COR-L47 (cell line): ENCODE measurements at places on chromosomes 7 and 10.

- DNase-seq: no peak
Measured at GRCh38 chr10:132828681-132829080, 42.7 kb upstream of the NKX6-2 start.

DNA sequence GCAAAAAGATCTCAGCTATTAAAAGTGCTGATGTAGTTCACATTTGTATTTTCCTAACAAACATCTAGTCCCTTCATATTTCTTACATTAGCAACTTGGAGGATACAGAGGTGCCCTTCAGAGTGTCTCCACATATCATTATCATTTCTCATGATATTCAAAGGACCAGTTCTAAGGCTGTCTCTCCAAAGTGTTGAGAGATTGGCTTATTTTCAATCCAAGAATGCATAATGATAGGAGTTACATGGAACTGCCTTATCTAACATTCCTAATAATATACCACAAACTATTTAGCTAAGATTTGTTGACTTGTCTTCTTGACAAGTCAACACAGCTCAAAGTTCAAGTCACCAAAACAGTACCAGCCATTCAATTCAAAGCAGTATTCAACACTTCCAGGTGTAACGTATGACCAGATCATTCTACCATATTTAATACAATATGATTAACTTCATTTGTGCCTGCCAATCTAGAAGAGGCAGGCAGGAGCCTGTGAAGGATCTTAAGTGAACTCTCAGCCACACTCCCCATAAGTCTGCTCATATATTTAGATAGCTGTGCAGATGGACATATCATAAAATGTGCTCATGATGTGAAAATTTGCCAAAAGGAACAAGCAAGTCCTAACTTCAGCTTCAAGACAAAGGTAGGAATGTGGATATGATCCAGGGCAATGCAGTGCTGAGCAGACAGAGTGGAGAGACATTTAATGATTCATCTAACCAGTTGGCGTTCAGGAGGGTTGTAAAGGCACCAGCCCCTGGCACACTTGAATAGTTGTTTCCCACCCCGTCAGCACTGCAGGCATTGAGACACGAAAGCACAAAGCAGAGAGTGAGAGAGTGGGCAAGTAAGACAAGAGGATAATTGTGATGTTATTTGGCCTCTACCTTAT is 108.3 kb downstream of the MTERF1 start:
- DNase-seq: no peak

GRCh38 chr7:128767475-128768110 is 8.0 kb downstream of the OPN1SW start:
- DNase-seq: no peak

- no peak for DNase-seq
Measured at GRCh38 chr7:26001662-26002244, 150.2 kb upstream of the NFE2L3 start.

DNA sequence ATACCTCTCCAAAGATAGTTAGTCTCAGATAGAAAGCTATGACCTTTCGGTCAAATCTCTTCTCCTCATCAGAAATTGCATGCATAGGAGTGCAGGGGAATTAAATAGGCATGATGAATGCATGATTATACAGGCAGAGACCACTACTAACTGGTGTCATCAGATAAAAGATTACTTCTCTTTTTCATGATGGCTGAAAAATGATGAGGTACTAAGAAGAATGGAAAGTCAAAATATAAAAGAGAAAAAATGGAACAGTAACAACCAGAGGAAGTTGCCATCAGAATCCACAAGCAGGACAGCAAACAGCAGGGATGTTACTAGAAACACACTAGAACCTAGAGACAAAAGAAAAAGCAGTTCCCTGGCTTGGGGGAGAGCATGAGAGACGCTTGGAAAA is 31.6 kb downstream of the CTTNBP2 start:
- DNase-seq: no peak

DNA sequence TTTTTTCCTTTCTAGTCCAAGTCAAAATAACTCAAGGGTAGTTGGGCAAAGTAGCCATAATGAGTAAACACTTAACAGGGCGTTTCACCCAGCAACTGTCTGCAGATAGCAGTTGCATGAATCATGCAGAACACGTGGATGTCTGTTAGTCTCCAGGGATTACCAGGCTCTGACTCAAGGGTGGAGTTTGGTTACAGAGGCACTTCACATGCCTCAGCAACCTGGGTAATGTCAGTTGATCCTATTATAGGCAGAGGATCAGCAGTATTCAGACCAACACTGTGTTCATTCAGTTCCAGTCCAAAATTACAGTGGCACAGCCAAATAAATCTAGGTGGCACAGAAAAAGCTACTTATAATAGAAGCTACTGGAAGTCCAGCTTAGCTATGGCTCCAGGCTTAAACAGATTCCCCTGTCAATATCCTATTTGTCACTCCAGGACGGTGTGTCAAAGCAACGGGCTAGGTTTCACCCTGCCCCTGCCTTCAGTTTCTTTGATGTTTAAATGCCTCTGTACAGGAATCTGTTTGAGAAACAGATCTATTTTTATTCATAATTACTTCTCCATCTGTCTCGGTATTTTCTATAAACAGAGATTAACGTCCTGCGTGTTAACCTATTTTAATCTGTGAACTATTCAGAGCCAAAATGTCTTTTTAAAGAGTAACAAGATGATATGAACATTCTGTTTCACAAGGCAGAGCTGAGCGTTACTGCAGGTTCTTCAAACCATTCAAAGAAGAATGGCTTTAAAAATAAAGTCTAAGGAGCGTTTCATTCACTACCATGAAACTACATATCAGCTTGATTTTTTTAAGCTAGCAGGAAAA is 162.6 kb upstream of the AKR1E2 start:
- no peak for DNase-seq
